ENCODE measurements at places on chromosomes 4 and X.

- DNase-seq, result no peak
Measured at GRCh38 chrX:74132280-74132679, 171.7 kb upstream of the ZCCHC13 start.

GRCh38 chr4:32574803-32575202, 1854.6 kb downstream of the PCDH7 start:
- DNase-seq, result no peak

GRCh38 chr4:26862381-26862915, 1.8 kb downstream of the STIM2 start:
- DNase-seq, result no peak

- DNase-seq, result no peak
Measured at GRCh38 chrX:23008431-23009099, 8.8 kb downstream of the DDX53 start.
